Sigmoid colon (tissue), 7 donors: ENCODE measurements at places on chromosomes 1 and 21. TPM values are rescaled to one million over a fixed set of nuclear protein-coding genes. Genes with fewer than 3 reads are reported as not detected.

The ZNF683 gene
- total RNA-seq, result not detected

The KRTAP10-9 gene
- not detected for total RNA-seq

The MMEL1 gene
- total RNA-seq, result 3.4 TPM

The GJB5 gene
- not detected for total RNA-seq

The SYNC gene
- total RNA-seq, result 41.0 TPM

The LIN28A gene
- not detected for total RNA-seq

The HAX1 gene
- total RNA-seq, result 109 TPM

The MCOLN2 gene
- 12.5 TPM for total RNA-seq

The CD34 gene
- 40.3 TPM for total RNA-seq

The LMX1A gene
- 0.49 TPM for total RNA-seq

The HMCN1 gene
- 7.1 TPM for total RNA-seq

The ESRRG gene
- 0.55 TPM for total RNA-seq

The DVL1 gene
- 85.0 TPM for total RNA-seq

The PLPPR4 gene
- 0.71 TPM for total RNA-seq

The CCDC181 gene
- 1.2 TPM for total RNA-seq

The PTGS2 gene
- 118 TPM for total RNA-seq

The SDHC gene
- 23.5 TPM for total RNA-seq

The IVL gene
- total RNA-seq, result not detected

The LRP8 gene
- 1.7 TPM for total RNA-seq
